ENCODE measurements at places on chromosomes 3 and 15.
A peak's percentile ranks its signal among the peaks of the same experiment; 100 is the strongest.

GRCh38 chr3:151283907-151284461, 5.6 kb upstream of the P2RY14 start:
- peak; percentile 5 for DNase-seq

GRCh38 chr3:134864636-134865035, 69.6 kb downstream of the EPHB1 start:
- no peak for DNase-seq

GRCh38 chr3:18474202-18474601, 49.1 kb upstream of the SATB1 start:
- DNase-seq: no peak

DNA sequence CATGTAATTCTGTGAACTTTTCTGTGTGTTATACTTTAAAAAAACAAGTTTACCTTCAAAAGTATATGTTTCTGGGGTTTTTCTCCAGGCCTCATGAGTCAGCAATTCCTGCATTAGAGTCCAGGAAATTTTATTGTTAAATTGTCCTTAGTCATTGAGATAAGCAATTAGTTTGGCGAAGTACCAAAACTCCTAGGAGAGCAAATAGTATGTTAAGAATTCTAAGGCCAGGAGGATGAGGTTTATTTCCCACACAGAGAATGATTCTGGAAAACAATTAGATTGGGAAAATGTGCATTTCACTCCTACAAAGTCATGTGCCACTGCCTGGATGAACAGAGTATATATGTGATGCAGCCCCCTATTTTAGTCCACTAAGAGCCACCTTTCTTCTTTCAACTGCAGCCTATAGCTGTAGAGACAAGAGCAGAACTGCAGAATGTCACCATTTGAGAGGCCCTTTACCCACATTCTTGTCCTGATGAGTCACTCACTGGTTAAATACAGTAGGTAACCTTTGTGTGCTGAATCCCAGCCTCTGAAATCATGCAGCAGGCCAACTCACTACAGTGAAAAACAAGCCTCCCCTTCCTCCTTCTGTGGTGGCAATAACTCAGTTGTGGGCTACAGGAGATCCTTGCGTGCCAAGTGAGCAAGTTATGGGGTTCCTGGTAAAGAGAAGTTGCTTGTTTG, 452.8 kb upstream of the THBS1 start:
- no peak for DNase-seq

- DNase-seq: no peak
These were observed 12.2 kb downstream of the SEMA3G start for GRCh38 chr3:52432691-52433141.

DNA sequence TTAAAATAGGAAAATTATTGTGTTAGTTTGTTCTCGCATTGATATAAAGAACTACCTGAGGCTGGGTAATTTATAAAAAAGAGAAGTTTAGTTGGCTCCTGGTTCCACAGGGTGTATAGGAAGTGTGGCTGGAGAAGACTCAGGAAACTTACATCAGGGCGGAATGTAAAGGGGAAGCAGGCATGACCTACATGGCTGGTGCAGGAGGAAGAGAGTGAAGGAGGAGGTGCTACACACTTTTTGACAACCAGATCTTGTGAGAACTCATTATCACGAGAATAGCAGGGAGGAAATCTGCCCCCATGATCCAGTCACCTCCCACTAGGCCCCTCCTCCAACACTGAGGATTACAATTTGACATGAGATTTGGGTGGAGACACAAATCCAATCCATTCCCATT, 490.7 kb downstream of the RBMS3 start:
- no peak for DNase-seq

- DNase-seq: no peak
These were observed 91.7 kb upstream of the MBNL1 start for GRCh38 chr3:152176998-152177397.

DNA sequence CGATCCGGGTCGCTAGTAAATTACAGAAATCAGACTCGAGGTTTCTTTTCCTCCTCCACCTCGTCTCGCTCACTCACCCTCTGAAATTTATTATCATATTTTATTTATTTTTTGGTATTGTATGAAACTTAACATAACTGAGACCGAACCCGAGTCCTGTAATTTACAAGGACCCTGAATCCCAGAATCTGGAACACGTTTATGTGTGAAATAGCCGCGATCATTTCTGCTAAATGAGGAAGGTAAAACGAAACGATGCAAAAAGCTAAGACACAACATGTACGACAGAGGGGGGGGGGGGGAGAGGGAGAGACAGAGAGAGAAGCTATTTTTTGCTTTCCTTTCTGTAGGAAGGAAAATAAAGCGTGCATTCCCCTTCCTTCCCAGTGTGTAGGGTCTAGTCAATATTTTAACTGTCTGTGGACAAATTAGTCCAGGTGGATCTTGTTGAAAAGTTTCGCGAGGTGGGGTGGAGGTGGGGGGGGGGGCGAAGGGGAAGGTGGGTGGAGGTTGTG, 1.6 kb downstream of the BBX start:
- peak; percentile 10 for DNase-seq

- peak; percentile 85 for DNase-seq
These were observed at the start of gene XXYLT1 for GRCh38 chr3:195270817-195271409. TSS of gene XXYLT1 (minus strand) at chr3:195271159. CDS start at chr3:195271058, 101 bp downstream.

GRCh38 chr3:181839916-181840297, 128.2 kb downstream of the SOX2 start:
- DNase-seq: no peak

DNA sequence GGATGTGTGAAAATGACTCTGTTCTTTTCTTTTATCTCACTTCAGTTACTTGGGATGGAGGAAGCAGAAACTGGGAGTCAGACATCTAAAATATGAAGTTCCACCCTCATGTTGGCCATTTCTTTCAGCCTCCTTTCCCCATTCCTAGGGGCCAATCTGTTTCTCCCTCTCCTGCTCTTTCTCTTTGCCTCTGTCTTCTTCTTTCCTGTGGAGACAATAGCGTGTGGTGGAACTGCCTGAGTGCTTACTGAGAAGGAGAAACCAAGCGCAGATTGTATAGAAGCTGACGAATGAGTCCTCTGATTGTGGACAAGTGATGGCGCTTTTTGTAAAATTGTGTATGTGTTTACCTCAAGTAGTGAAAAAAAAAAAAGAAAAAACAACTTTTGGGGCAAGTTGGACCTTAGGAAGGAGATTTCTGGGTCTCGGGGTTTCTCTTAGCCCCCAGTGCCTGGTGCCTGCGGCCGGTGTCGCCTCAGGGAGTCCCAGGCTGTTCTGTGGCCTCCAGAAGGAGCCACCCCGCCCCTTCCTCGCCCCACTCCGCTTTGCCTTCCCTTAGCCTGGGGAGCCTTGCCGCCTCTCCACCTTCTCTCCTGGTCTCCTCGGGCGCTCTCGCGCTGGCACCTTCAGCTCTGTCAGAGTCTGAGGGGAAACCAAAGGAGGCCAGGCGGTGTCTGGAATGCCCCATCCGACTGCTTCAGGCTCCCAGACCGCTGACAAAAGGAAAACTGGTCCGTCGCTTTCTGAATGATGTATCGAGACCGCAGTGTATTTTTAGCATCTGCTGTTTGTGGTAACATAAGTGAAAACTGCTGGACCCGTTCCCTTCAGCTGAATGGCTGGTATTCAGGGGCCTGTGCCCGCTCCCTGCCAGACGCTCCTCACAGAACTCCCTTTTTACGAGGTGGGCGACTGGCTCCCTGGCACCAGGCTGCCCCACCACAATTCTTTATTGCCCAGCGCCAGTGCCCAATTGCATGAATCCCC, 30.1 kb downstream of the SCG5 start:
- no peak for DNase-seq

DNA sequence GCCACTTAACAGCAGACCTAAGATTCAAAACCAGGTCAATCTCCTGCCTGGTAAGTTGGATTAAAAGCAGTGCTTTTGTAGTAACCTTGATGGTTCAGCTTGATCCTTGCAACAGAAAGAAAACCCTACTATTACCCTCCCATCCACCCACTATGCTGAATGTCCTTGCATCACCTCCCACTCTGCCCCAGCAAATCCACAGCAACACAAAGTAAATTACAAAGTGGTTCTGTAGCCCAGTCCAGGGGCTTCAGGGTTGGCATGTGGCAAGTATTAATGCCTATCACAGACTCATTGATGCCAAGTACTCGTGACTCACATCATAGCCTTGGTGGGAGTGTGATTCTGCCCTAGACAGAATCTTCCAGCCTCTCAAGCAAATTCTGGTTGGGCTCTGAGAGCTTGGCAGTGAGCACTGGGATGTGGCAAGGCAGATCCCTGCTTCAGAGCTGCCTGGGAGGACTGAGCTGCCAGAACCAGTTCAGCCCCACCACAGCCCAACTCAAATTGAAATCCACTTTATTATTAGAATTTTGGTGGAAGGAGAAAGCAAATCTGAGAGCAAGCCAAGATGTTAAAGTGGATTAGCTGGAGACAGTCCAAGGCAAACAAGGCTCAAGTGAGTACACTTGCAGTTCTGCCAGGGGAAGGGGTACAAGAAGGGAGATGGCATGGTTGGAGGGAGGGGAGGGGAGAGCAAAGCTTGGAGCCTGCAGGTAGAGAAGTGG, 225.8 kb upstream of the UMPS start:
- no peak for DNase-seq
